ENCODE measurements at places on chromosomes 2 and 18.
A peak's percentile ranks its signal among the peaks of the same experiment; 100 is the strongest.

DNA sequence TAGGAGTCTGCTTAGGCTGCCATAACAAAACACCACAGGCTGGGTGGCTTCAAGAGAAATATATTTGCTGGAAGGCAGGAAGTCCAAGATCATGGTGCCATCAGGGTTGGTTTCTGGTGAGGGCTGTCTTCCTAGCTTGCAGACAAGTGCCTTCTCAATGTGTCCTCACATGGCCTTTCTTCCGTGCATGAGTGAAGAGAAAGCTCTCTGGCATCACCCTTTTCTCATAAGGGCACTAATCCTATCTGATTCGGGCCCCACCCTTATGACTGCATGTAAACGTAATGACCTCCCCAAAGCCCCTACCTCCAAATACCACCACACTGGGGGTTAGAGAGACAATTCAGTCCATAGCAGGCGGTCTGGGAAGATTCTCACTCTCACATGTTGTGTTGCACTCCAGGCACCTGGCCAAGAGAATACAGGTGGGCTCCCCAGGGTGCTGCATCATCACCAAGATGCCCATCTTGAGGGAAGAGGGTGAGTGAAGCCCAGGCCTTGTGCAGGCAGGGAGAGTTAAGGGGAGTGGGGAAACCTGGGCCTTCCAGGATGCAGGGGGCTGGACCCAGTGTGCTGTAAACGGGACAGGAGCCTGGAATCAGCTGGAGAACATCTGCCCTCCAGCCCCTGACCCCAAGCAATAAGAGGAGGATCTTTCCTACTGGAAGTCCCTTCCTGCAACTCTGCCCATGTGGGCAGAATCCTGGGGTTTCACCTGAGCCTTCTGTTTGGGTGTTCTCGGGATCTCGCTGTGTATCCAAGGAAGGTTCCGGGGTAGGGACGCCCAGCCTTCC, 10.2 kb downstream of the CATIP start:
- H3K27ac ChIP-seq: peak overlapping the region; percentile 6
- no peaks in the 10 kb centered on the region for H3K36me3 ChIP-seq
- peaks cover 11% of the 10 kb centered on the region for H3K4me1 ChIP-seq
- H3K4me3 ChIP-seq: peak overlapping the region; percentile 65

DNA sequence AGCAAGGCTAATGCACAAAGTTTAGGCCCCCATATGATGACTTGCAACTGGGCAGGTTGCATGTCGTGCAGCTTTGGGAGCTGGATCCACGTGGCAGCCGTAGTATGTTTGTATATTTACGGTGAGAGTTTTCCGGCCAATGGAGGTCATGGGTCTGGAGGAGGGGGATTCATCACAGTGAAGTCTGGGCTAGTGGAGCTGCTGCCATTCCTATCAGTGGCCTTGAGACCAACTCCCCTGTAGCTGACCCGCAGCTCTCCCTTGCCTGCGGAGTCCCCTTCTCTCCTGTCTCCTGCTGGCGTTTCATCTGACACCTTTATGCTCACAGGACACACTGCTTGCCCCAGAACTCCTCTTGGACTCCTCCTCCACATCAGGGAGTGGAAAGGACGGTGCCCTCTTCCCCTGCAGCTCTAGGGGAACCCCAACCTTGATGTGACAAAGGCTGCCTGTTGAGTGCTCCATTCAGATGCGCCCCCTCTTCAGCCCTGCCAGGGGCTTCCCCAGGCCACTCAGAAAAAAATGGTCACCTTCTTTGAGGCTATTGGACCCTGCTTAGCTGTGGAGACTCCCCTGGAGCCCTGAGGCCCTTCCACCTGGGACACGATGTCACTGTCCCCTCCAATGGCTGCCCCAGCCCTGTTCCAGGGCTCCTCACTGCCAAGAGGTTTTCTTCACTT, 121.7 kb downstream of the PXDN start:
- peaks cover 12% of the 10 kb centered on the region for H3K4me1 ChIP-seq
- no peaks in the 10 kb centered on the region for H3K36me3 ChIP-seq
- no peak overlapping the region for H3K4me3 ChIP-seq
- DNase-seq: no peak
- H3K27ac ChIP-seq: no peak overlapping the region
- no peaks in the 10 kb centered on the region for H3K27me3 ChIP-seq

DNA sequence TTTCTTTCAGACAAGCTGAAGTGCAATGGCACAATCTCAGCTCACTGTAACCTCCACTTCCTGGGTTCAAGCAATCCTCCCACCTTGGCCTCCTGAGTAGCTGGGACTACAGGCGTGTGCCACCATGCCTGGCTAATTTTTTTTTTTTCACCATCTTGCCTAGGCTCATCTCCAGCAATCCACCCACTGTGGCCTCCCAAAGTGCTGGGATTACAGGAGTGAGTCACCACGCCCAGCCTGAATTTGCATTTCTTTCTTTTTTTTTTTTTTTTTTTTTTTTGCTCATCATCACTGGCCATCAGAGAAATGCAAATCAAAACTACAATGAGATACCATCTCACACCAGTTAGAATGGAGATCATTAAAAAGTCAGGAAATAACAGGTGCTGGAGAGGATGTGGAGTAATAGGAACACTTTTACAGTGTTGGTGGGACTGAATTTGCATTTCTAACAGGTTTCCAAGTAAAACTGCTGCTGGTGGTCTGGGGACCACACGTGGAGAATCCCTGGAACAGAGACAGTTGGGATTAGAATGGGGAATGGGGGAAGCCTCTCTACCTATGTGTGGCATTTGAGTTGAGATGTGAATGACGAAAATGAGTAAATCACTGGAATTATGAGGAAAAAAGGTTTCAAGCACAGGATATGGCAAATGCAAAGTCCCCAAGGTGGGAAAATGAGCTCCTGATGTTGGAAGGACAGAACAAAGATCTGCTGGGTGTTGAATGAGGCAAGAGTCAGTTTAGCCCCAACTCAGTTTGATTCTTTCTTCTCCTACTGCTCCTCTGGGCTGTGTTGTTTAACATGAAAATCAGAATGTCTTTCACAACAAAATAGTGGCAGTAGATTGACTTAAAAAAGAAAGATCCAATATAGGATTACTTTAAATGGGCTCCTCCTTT, 88.8 kb upstream of the MAP4K4 start:
- DNase-seq: no peak
- H3K4me3 ChIP-seq: no peak overlapping the region
- no peaks in the 10 kb centered on the region for H3K36me3 ChIP-seq
- H3K27me3 ChIP-seq: no peaks in the 10 kb centered on the region
- H3K4me1 ChIP-seq: peaks cover 5% of the 10 kb centered on the region

- no peak overlapping the region for H3K4me3 ChIP-seq
- no peaks in the 10 kb centered on the region for H3K27me3 ChIP-seq
- DNase-seq: no peak
- H3K36me3 ChIP-seq: no peaks in the 10 kb centered on the region
- H3K4me1 ChIP-seq: no peaks in the 10 kb centered on the region
- no peak overlapping the region for H3K27ac ChIP-seq
These were observed 288.1 kb upstream of the CELF4 start for GRCh38 chr18:37853706-37854105.

DNA sequence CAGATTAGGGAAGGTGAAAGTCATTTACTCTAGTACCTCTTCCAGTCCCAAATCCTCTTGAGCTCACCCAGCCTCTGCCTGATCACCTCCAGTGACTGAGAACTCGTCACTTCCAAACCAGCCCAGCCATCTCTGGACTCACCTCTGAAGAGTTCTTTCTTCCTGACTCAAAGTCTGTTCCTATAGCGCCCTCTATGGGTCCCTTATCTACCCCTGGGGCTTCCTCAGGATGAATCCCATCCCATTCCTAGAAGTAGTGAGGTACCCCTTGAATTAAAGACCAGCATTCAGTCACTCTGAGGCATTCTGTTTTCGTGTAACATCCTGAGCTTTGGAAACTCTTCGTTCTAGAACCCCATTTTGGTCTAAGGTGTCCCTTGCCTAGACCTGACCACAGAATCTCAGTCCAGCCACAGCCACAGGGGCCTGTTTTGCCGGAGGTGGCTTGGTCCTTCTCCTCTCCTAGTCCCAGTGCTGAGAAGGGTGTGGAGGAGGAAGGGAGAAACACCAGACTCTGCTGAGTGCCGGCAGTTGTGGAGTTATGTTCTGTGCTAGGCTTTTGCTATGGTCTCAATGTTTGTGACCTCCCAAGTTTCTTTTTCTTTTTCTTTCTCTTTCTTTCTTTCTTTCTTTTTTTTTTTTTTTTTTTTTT, 32.7 kb downstream of the SIX3 start:
- H3K4me3 ChIP-seq: no peak overlapping the region
- no peaks in the 10 kb centered on the region for H3K4me1 ChIP-seq
- H3K27me3 ChIP-seq: peaks cover 75% of the 10 kb centered on the region
- no peak overlapping the region for H3K27ac ChIP-seq
- no peaks in the 10 kb centered on the region for H3K36me3 ChIP-seq
- DNase-seq: no peak

DNA sequence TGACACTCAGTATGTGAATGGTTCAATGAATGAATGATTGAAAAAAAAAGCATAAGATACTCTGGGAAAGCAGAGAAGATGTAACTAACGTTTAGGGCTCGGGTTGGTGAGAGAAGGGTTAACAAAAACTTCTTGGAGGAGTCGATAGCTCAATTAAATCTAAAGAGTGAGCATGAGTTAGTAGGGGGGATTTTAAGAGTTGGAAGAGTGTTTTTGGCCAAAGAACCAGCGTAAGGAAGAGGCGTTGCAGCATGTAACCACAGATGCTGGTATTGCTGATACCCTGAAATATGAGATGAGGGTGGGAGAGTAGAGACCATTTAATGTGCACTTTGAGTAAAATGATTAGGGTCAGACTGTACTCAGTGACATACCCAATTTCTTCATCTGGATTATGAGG, 14.5 kb downstream of the ARHGAP28 start:
- H3K27ac ChIP-seq: peak overlapping the region; percentile 44
- no peak for DNase-seq
- H3K4me3 ChIP-seq: no peak overlapping the region
- peaks cover 67% of the 10 kb centered on the region for H3K4me1 ChIP-seq
- H3K27me3 ChIP-seq: no peaks in the 10 kb centered on the region
- peaks cover 18% of the 10 kb centered on the region for H3K36me3 ChIP-seq

- H3K4me1 ChIP-seq: peaks cover 67% of the 10 kb centered on the region
- DNase-seq: no peak
- H3K4me3 ChIP-seq: peak overlapping the region; percentile 88
- H3K36me3 ChIP-seq: no peaks in the 10 kb centered on the region
- H3K27ac ChIP-seq: peak overlapping the region; percentile 99
- H3K27me3 ChIP-seq: peaks cover 2% of the 10 kb centered on the region
These were observed 5.8 kb upstream of the MEIS1 start for GRCh38 chr2:66428986-66429612.

DNA sequence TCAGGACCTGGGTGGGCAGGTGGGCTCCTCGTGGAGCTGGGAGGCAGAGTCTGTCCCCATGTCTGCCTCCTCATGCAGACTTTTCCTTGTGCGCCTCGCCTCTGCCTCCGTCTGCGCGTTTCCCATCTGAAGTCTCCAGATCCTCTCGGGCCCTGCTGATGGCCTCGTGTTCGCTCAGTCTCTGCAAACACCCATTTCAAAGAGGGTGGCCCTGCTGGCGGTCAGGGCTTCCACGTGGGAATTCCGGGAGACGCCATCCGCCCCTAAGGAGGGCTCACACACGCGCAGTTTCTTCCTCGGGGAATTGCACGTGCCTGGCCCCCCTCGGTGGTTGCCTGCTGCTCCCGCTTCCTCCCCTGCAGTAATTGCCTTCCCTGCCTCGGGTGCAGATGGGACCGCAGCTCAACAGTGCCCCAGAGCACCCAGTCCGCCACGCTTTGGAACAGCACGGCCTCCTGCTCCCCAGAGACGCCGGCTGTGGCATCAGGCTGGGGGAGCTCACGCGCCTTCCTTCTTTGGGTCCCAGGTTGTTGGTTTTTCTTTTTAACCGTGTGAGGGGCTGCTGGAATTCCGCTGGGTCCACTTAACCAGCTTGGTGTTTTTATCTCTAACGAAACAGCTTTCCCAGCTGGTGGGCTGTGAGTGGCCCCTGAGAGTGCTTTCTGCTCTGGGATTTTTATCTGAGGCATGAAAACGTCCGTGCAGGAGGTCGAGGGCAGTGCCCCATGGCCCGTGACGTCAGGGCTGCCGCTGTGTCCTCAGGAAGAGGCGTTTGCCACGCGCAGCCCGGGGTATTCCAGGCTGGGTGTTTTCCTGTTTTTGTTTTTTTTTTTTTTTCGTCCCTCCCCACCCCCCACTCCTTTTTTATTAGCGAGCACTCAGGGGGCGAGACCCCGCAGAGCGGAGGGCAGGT, 16.1 kb downstream of the NFATC1 start:
- no peak for DNase-seq
- H3K4me1 ChIP-seq: peaks cover 2% of the 10 kb centered on the region
- no peak overlapping the region for H3K4me3 ChIP-seq
- peaks cover 6% of the 10 kb centered on the region for H3K36me3 ChIP-seq

- peaks cover 4% of the 10 kb centered on the region for H3K27me3 ChIP-seq
- no peaks in the 10 kb centered on the region for H3K36me3 ChIP-seq
These were observed 1491.9 kb upstream of the CELF4 start for GRCh38 chr18:39057423-39058064.

DNA sequence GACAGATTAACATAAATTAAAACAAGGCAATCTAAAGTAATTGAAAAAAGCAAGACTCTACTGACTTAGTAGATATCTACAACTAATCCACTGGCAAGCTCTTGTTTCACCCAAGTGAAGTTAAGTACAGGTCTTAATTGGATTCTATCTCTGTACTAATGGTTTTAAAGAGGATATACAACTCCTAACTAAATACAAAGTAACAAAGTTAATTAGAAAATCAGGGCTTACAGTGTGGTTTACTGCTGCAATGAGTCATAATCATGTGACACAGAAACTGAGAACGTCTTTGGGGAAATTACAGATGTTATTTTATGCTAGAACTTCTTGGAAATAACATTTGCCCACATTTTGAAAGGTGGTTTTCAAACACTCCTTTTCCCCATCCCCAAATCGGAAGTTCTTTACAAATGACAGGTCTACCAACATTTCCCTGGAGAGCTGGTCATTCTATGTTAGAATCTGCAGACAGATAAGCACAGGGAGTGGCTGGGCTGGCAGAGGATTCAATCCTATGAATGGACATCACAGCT, 245.3 kb downstream of the STK39 start:
- H3K4me1 ChIP-seq: peaks cover 7% of the 10 kb centered on the region
- no peak overlapping the region for H3K27ac ChIP-seq
- no peak for DNase-seq
- H3K4me3 ChIP-seq: no peak overlapping the region
- H3K27me3 ChIP-seq: no peaks in the 10 kb centered on the region

GRCh38 chr2:219578811-219579613, 6.9 kb downstream of the INHA start:
- no peaks in the 10 kb centered on the region for H3K36me3 ChIP-seq
- no peaks in the 10 kb centered on the region for H3K27me3 ChIP-seq
- no peak for DNase-seq
- H3K4me1 ChIP-seq: peaks cover 25% of the 10 kb centered on the region
- H3K4me3 ChIP-seq: no peak overlapping the region

DNA sequence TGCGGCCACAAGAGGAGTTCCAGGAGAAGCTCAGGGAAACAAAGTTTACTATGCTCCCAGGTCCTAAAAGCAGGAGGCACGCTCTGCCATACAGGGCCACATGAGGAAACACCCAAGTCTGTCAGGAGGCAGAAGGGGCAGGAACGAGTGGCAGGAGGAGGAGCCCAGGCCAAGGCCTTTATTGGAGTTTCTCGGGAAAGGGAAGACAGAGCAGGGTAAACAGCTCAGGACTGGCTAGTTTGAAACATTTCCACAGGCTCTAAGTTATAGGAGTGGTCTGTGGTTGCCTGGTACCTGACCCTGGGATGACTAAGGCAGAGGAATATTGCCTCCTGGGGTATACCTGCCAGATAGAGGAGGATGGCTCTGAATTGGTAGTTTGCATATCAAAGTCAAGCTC, 3.7 kb upstream of the ZNF638 start:
- peaks cover 6% of the 10 kb centered on the region for H3K4me1 ChIP-seq
- H3K36me3 ChIP-seq: no peaks in the 10 kb centered on the region
- H3K27me3 ChIP-seq: peaks cover 2% of the 10 kb centered on the region
- H3K4me3 ChIP-seq: no peak overlapping the region
- no peak overlapping the region for H3K27ac ChIP-seq

GRCh38 chr18:12839057-12839525, 44.9 kb downstream of the PTPN2 start:
- DNase-seq: no peak
- peaks cover 8% of the 10 kb centered on the region for H3K36me3 ChIP-seq
- H3K27me3 ChIP-seq: no peaks in the 10 kb centered on the region
- H3K4me1 ChIP-seq: peaks cover 29% of the 10 kb centered on the region

Data from mesothelial cell of epicardium (in vitro differentiated cells).